ENCODE measurements at places on chromosomes 4 and X.

DNA sequence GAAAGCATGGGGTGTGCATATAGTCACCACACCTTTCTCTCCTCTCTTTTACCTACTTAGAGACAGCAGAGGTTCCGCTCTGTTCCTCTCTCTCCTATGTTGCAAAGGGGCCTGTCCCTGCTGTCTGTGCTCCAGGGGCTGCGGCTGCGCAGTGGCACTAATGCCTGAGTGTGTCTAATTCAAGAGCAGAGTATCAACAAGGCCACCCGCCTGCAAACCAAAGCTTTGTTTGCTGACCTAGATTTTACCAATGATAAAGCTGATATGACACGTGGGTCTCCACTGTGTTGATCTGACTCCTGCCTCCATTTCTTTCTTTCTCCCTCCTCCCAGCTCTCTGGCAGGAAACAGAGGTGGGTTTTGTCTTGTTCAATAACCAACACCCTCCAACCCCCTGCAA lies 74.9 kb downstream of the NSG1 start:
- DNase-seq: no peak

DNA sequence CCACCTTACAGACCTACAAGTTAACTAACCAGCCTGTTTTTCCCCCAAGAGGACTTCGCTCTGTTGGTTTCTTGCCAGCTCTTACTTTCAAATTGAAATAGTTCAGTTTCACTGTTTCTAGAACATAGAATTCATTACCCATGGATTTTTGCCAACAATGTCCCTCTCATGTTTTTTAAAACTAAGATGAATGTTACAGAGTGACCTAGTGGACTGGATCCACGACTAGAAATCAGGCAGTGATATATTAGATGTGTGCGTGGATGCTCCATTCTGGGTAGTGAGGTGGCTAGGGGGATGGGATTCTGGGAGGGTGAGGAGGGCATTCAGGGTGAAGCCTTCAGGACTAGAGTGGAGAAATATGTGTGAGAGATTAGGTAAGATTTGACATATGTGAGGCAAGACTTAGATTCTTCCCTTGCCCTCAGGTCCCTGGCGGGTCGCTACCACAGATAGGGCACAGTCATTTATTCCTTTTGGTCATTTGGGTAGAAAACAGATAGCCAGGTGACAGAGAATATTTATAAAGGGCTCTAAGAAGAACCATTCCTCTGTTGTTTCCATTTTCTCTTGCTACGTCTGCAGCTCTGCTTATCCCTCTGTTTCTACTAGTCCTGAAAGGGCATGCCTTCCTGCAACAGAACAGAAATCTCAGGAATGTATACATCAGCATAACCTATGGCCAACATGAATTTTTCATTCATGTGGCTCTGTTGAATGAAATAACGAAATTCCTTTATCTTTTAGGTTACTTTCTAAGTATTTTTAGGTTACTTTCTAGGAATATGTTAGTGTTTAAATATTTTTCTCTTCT lies 15.4 kb upstream of the JADE1 start:
- no peak for DNase-seq

GRCh38 chr4:163415668-163416067 lies 57.9 kb downstream of the TKTL2 start:
- DNase-seq: no peak

DNA sequence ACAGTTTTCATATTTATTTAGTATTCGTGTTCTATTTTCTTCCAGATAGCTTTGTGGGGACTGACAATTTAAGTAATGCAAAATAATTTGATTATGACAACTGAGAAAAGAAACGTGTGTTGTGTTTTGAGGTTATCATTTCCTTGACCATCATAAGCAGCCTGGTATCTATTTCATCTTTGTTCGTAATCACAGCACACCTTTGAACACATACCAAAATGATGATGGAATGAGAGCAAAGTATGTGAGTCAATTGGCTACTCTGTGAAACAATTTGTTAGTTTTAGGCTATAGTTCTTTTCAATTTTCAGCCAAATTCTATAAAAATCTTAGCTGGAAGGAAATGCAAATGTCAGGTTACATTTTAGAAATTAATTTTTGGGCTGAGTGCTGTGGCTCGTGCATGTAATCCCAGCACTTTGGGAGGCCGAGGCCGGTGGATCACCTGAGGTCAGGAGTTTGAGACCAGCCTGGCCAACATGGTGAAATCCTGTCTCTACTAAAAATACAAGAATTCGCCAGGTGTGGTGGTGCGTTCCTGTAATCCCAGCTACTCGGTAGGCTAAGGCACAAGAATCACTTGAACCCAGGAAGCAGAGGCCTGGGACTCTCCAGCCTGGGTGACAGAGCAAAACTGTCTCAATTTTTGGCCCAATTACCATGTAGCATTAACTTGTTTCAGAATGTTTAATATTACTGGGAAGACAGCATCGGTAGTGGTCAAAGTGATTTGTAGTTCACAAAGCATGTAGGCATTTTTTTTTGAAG lies 1.1 kb upstream of the DUSP21 start:
- no peak for DNase-seq

DNA sequence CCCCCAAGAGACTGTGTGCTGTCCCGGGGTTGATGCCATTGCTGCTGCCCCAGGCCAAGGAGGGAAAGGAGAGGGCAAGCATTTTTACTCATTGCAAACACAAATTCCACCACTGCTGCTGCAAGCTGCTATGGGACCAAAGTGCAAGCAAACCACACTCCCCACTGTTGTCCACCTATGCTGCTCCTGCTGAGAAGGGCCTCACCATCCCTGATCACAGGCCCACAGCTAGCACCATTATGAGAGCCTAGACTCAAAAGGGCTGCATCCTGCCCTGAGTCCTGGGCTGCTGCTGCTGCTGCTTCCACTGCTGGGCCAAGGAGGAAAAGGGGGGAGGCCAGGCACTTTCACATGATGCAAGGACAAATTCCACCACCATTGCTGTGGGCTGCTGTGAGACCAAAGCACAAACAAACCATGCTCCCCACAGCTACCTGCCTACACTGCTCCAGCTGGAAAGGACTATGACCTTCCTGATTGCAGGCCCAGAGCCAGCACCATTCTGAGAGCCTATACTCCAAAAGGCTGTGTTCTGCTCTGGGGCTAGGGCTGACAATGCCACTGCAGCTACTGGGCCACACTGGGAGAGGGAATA lies 218.2 kb upstream of the ZCCHC13 start:
- DNase-seq: no peak

DNA sequence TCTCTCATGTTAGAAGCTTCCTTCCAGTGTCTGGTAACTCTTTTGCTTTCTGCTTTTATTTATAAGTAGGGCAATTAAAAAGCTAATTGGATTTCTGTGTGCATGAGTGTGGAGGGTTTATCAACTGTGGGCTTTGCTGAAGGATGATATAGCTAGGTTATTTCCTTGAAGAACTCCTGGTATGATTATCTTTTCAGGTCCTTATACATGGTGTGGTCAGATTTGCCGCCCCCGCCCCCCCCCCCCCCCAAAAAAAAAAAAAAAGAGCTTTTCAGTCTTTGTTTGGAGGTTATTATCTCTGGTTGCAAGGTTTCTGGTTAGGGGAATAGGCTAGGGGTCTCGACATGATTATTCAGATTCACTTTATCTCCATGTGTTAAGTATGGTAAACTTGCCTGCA lies 35.9 kb downstream of the MOB1B start:
- no peak for DNase-seq

- DNase-seq: no peak
These were observed 39.6 kb upstream of the DIPK2B start for GRCh38 chrX:45240301-45240700.

DNA sequence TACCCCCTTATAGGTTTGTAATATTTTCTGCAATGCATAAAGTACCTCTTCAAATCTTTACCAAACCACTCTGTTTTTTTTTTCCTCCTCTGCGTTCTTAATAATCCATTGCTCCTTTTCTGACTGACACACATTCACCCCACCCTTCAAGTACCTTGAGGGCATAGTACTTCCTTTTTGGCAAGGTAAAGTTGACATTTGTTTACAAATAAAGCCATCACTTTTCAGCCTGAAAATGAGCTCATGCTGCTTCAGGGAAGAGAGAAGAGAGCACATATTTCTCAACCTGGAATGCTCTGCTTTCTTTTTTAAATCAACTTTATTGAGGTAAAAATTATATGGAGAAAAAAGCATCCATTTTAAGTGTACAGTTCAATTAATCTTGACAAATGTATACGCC lies 113.9 kb downstream of the AGTR2 start:
- no peak for DNase-seq

- no peak for DNase-seq
These were observed 62.8 kb upstream of the GRIA3 start for GRCh38 chrX:123121241-123121640.

DNA sequence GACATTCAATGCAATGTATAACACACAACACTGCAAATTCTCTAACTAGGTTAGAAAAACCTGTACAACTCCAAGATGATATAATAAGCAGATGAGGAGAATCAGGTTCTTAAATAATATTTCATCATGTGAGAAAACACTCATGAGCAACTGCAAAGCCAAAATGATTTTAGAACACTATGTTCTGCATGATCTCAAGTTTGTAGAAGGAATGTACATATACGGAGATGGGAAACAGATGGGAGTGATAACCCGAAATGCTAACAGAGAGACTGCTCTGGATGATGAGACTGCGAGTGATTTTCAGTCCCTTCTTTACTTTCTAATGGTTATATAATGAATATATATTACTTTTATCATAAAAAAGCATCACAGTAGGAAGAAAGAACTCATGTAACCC lies 80.9 kb downstream of the PCYT1B start:
- no peak for DNase-seq

DNA sequence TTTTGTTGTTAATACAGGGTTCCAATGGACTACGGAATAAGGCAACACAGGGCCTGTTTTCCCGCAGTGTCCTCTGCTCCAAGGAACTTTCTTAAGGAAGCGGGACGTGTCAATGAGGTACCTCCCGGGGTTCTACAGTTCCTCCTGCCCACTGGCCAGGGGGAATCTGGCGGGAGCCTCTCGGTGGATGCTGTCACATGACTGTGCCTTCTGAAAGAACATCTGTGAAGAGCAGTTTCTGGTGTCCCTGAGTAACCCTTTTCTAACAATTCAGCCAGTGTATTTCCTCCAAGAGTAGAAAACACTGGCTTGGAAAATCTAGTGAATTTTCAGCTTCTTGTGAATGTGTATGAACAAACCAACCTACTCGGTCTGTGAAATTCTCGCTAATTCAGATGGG lies 32.7 kb downstream of the MFAP3L start:
- no peak for DNase-seq

GRCh38 chr4:66108898-66109297 lies 438.6 kb upstream of the EPHA5 start:
- no peak for DNase-seq

DNA sequence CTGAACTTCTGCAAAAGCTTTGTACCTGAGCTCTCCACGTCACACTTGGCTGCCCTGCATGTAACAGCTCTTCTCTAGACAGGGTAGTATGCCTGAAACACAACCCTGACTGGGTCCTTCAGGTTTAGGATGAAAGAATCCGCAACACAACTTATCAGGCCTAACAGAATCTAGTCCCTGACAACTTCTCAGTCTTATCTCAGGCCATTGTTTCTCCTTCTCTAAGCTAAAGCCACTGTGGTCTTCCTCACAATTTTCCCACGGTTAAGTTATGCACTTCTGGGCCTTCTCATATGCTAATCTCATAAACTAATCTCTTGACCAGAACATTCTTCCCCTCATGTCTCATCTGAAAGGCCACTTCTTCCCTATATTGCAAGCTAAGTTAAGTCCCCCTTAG lies 10.8 kb upstream of the TMPRSS11B start:
- DNase-seq: no peak

DNA sequence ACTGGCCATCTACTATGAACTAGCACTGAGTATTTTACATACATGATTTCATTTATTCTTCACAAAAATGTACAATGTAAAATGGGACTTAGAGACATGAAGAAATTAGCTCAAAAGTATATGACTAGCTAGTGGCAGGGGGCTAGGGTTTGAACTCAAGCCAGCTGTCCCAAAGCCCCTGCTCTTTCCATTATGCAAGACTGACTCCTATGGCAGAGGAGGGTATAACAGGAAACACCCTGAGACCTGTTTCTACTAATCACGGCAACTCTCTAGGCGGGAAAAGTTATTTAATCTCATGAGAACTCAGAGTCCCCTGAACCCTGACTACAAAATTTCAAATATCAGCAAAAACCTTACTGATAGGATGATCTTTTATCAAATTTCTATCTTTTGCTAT lies 150.6 kb downstream of the PRDM5 start:
- no peak for DNase-seq

DNA sequence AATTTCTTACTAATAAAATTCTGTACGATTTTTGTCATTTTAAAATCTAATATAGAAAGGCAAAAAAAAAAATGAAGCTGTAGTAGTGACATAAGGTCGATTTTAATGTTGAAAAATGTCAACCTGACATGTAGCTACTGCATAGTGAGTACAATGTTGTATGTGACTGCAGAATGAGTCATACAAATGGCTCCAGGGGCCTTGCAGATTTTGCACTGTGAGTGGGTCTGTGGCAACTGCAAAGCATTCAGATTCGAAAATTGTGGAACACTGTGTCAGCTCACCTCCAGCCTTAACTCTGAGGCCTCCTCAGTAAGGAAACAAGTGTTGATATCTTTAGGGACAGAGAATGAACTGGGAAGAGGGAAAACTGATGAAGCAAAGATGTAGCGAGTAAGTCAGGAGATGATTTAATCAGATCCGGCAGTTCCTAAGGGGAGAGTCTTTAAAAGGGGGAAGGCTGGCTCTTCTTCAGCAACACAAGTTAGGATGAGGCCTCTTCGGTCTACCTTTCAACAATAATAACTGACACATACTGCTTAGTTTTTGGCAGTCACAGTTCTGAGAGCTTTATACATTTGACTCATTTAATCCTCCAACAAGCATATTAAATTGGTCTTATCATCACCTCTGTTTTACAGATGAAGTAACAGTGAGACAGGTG lies 24.9 kb downstream of the TKTL2 start:
- DNase-seq: no peak

- no peak for DNase-seq
These were observed 7.2 kb downstream of the TBC1D14 start for GRCh38 chr4:6916587-6917460.

DNA sequence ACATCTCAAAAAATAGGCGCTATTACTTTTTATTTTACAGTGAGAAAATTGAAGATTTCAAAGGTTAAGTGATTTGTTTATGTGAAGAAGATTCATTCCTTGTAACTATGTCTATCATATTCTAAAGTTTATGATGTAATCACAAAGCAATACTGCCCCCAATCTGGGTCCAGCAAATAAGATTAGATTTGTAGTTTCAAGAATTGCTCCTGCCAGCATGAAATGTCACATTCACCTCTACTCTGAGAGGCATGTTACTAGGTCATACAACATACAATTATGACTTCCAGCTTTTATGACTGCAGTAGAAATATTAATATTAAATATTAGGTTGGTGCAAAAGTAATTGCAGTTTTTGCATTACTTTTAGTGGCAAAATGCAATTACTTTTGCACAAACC lies 976.2 kb downstream of the FSTL5 start:
- DNase-seq: no peak

GRCh38 chrX:64204701-64205440 lies 637 bp downstream of the AMER1 start:
- DNase-seq: peak; percentile 41

DNA sequence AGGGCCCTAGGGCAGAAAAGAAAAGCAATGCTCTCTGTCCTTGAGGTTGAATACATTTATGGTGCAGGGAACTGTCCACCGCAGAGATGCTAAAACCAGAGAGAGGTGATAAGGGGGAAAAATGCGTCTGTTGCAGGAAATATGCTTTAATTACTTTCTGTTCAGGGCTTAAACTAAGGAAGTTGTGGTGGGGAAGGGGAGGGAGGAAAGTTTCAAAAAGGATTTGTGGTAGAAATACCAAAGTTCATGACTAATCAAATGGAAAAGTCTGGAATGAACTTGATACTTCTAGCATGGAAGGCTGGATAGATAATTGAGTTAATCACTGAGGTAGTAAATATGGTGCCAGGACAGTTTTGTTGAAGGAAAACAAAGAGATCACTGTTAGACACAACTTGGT lies 99.0 kb downstream of the ASB9 start:
- DNase-seq: no peak
